T-cell (primary cell): ENCODE measurements at places on chromosomes 1 and 21.

DNA sequence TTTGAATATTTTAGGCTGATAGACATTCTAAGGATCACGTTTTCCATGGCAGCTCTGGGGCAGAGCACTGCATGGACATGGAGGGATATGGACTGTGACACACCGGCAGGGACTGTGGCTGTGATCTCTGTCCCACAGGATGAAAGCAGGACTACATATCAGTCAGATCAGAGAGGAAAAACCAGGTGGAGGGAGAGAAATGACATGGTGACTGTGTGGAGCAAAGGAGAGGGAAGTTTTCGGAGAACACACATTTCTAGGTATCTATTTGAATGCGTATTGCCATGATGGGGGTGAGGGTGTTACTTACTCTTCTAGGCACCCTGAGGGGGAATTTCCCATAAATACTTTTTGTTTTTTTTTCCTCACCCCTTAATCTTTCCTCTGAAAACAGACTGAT, 3.2 kb upstream of the CD1C start:
- DNase-seq, result no peak

DNA sequence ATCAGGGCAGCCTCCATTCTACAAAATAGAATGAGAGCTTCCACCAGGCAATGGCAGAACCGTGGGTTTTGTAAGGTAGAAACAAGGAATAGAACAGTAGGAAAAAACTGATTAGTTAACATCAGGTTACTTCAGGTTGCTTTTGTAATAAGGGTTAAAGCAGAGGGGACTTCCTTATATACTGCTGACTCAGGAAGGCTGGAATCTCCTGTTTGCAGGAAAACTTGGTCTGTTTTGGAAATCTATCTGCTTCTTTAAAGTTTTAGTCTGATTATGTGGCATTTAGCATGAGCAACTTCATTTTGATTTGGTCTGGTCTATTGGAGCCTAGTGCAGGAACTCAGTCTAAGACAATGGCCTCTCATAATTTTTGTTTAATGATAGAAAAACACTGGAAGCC, 32.7 kb upstream of the RAB4A start:
- DNase-seq, result no peak

DNA sequence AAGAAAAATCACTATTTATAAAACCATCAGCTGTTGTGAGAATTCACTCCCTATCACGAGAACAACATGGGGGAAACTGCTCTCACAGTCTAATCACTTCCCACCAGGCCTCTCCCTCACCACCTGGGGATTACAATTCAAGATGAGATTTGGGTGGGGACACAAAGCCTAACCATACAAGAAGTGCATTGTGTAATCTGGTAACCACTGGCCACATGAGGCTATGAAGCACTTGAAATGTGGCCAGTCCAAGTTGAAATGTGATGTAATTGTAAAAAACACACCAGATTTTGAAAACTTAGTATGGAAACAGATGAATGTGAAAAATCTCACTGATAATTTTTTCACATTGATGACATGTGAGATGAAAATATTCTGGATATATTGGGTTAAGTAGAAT, 293.8 kb downstream of the TTLL7 start:
- no peak for DNase-seq

GRCh38 chr1:206457408-206458120, 12.7 kb upstream of the IKBKE start:
- DNase-seq, result no peak

- no peak for DNase-seq
Observed at GRCh38 chr1:209736490-209737117, 19.2 kb upstream of the TRAF3IP3 start.

DNA sequence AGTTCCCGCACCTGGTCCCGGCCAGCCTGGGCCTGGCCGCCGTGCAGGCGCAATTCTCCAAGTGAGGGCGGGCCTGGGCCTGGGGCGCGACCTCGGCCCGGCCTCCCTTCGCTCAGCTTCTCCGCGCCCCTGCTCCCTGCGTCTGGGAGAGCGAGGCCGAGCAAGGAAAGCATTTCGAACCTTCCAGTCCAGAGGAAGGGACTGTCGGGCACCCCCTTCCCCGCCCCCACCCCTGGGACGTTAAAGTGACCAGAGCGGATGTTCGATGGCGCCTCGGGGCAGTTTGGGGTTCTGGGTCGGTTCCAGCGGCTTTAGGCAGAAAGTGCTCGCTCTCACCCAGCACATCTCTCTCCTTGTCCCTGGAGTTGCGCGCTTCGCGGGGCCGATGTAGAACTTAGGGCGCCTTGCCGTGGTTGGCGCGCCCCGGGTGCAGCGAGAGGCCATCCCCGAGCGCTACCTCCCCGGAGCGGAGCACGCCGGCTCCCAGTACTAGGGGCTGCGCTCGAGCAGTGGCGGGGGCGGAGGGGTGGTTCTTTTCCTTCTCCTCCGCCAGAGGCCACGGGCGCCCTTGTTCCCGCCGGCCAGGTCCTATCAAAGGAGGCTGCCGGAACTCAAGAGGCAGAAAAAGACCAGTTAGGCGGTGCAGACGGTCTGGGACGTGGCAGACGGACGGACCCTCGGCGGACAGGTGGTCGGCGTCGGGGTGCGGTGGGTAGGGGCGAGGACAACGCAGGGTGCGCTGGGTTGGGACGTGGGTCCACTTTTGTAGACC, 1.2 kb downstream of the OLIG1 start:
- DNase-seq, result no peak

DNA sequence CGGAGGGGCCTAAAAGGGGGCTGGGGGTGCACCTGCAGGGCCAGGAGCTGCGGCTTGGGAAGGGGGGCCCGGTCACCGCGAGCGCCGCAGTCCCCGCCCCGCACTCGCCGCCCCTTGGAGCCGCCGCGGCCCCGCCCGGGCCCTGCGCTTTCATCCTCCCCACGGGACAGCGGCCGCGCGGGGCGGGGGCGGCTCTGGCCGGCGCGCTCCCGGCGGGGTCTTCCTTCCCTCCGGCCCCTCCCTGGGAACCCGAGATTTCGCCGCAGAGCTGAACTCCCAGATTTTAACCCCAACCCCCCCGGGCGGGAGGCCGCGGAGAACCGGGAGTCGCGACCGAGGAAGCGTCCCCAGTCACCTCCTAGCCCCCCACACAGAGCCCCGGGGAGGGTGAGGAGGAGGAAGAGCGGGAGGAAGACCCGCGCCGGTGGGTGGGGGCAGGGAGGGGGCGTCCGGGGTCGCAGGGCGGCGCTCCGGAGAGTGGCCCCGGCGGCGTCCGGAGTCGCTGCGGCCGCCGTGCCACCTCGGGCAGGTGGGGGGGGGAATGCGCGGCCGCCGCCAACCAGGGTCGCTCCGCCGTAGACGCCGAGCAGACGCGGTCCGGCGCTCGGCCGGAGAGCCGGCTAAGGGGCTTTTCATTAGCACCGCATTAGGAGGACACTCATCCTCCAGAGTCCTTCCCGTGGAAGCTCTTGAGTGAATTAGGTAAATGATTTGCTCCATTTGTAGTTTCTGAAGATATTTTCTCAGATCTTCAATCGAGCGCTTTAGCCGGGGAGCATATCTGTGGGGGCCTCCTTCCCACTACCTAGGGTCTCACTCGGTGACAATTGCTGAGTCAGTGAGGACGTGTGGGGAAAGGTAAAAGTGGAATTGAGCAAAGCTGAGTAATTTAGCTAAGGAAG, 31.6 kb upstream of the NFIA start:
- no peak for DNase-seq

DNA sequence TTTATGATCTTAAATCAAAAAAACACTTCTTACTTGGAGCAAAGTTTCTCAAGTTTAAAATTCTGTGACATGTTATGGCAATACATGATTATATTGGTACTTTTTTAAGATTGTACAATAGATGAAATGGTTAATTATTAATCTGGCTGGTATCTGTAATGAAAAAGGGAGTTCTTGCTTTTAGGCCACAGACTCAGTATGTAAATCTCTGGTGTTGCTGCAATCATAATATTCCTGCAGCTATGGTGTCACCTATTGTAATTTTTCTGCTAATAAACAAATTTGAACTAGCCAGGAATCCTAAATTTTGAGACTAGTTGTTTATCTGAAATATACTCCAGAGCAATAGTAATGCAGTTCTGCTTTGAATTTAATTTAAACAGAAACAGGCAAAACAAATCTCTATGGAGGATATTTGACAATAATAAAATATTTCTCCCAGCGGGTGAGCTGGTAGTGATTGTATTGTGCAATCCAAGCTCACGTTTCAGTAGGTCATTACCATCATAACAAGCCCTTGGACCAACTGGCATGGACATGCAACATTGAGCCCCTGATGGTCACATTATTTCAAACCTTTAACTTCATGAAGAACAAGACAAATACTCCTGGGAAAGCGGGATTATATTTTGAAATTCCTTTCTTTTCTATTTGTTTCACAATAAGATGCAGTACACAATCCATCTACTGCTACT, 77.2 kb upstream of the USH2A start:
- DNase-seq, result no peak

GRCh38 chr1:76677416-76678405, 189.6 kb upstream of the ST6GALNAC5 start:
- DNase-seq, result no peak

DNA sequence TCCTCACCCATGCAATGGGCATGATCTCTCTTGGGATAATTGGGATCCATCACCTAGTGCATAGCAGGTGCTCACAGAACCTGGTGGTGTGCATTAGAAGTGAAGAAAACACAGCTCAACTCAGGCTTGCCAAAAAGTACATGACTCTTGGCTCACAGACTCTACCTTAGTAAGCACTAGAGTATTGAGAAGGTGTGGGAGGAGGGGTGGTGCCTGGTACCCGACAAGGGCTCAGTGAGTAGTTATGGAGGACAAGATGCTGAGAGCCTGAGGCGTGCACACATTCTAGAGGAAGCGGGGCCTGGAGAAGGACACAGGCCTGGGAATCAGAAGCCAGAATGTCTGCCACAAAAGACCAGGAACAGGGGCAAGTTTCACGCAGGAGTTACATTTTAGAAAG, 100.3 kb upstream of the GRIK3 start:
- DNase-seq, result no peak

DNA sequence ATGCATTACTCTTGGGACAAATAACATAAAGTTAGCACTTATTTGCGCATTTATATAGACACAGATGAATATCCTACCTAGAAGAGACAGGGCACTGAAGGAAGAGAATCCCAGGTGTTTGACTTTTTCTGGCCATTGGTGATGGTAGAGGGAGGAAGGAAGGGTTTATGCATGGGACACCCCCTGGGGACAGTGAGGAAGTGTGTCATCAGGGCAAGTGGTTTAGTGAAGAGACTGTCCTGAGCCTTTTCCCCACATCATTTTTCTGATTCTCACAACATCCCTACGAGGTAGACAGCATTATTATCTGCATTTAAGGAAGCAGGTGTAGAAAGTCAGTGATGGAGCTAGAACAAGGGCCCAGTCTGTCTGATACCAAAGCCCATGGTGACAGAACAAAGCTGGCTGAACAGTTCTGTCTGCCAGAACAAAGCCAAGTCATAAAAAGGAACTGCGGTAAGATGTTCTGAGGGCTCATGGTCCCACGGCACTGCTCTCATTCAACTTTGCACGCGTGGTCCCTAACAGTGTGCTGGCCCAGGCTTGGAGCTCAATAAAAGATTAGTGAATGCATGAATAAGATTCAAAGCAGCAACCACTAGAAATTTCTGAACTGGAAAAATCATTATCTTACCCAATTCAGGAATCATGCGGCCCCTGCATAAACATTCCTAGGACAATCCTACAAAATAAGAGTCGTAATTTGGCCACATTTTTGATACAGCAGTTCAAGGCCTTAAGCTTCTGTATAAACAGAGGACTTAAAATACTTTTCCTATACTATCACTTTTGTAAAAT, 12.2 kb upstream of the CDC42BPA start:
- DNase-seq, result no peak

DNA sequence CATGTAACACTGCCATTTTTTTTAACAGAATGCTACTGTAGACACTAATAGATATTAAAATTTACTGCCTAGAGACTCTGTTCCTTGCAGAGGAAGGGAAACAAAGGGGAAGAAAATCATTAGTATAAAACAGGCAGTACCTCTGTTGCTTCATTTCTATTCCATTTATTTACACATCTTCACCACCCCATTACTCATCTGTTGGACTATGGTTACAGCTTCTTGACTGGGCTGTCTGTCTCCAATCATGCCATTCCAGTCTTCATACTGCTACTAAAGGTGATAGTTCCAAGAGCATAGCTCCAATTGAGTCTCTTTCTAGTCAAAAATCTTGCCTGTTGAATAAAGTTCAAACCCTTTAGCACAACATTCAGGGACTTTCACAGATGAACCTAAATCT, 22.2 kb upstream of the GPR25 start:
- no peak for DNase-seq

DNA sequence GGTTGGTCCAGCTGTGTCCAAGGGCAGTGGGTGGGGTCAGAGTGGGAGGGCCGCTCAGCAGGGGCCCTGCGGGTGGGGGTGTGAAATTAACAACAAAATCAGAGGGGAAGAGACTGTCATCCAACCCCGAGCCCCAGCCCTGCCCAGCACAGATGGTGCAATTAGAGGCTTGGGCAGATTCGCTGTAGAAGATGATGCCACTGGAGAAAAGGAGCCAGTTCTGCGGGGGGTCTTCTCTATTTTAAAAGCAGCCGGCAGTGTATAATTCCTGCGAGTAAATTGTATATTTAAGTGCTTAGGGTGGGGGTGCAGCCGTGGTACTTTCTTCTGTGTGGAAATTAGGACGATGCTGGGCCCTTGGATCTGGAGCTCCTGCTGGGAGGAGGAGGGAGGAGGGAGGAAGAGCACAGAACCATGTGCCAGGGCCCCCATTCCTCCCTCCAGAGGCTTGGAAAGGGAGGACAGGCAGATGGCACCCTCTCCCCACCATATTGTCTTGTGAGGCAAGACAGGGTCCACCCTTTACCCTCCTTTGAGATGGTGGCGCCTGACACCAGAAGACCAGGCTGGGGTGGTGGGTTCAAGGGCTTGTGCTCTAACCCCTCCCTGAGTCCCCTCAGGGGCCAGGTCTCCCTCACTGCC, 89.2 kb downstream of the ACTL8 start:
- no peak for DNase-seq

GRCh38 chr1:200673952-200674823, 4.5 kb upstream of the DDX59 start:
- no peak for DNase-seq

GRCh38 chr1:11982010-11982392, 1.8 kb downstream of the MFN2 start:
- DNase-seq, result no peak

DNA sequence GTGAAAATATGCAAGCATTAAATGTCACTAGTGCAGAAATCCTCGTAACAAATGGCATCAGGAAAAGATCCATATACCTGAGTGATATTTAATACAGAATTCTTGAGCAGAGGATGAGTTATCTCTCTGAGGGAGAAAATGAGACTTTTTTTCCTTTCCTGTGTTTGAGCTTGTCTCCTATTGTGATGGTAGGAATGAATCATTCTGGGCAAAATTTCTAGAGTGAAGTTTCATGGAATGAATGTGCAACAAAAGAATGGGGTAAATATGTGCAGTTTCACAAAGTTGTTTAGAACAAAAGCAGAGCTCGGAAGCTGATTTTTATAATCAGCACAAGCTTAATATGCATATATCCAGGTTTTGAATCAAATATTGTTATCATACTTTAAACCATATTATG, 4.6 kb downstream of the CTPS1 start:
- no peak for DNase-seq

GRCh38 chr1:228811712-228812305, 76.5 kb downstream of the RHOU start:
- no peak for DNase-seq

DNA sequence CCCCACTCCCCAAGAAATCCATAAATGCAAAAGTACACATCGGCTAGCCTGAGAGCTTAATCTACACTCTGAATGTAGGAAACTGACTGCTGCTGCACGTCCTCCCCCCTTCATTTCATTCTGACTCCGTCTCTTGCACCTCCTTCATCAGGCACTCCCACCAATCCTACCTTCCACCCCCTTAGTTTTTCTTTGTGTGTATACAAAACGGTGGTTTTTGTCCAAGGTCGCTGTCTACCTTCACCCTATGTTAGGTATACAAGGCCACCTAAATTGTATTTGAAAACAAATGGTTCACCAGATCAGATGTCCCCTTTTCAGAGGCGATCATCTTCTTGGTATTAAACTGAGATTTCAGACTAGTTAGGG, 1.9 kb downstream of the WDR26 start:
- no peak for DNase-seq
